ENCODE measurements at places on chromosomes 7 and 10.

DNA sequence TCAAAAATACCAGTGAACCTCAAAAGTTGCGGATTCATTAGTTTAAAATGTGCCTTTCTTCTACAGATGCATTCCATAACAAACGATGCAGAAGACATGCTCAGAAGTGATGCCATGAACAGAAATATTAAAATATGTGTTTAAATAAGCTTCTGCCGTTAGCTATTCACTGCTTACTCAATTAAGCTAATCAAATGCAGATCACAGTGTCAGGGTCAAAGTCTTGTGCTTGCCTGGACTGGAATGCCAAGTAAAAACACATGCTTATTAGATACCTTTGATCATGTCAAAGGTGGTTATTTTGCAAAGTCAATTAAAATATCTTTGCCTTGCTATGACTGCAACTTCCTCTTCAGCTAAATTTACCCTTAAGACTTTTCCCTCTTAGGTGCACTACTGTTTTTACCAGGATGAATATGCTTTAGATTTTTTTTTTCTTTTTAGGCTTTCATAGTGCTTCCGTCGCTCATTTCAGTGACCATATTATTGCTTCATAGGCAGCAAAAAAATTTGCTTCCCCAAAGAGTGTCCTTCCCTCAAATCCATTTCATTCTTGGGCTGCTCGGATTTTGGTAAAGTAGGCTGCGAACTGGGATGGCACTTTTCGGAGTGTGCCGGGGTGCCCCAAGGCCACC, 905 bp downstream of the ASB13 start:
- peak; percentile 63 for DNase-seq

DNA sequence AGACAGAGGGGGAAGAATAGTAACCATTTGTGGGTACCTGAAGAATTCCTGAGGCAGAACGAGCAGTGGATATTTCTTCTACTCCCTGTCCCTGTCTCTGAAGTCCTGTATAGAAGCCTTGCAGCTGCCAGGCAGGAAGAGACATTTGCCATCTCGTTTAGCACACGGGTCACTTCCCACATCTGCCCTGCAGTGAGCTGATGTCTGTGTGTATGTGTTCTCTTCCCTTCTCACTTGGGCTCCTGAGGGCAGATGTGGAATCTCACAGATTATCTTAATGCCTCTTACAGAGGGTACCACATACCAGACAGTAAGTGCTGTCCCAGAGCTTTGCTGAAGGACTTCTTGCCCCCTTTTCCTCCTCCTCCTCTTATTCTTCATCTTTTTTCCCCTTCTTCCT, 14.1 kb upstream of the TRPV6 start:
- DNase-seq, result no peak

DNA sequence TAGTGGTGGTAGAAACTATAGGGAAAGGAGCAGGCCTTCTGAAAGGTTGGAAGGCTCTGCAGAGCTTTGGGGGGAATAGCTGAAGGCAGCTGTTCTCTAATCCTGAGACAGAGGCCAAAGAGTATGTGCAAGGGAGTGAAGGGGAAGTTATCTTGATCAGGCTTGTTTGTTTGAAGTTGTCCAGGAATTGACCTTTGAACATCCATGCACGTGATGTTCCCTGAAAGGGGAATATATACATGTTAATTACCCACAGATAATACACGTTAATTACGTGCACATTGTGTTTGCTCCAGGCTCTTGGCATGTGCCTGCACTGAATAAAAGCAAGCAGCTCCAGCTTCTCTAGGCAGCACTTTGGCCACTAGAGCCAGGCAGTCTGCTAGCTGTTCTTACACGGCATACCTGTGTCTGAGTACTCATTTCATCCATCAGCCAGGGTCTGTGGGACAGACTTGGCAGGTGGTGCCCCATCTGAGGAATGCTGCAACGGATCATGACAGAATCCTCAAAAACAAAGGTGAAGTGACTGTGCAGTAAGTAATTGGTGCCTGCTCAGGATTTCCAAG, 18.0 kb upstream of the STARD3NL start:
- no peak for DNase-seq

- DNase-seq, result no peak
Observed at GRCh38 chr7:84981055-84981976, 205.5 kb downstream of the SEMA3D start.

GRCh38 chr10:59887972-59888640, 18.2 kb downstream of the CCDC6 start:
- DNase-seq, result no peak

- DNase-seq, result no peak
Observed at GRCh38 chr7:150973571-150974451, 4.3 kb downstream of the KCNH2 start.

DNA sequence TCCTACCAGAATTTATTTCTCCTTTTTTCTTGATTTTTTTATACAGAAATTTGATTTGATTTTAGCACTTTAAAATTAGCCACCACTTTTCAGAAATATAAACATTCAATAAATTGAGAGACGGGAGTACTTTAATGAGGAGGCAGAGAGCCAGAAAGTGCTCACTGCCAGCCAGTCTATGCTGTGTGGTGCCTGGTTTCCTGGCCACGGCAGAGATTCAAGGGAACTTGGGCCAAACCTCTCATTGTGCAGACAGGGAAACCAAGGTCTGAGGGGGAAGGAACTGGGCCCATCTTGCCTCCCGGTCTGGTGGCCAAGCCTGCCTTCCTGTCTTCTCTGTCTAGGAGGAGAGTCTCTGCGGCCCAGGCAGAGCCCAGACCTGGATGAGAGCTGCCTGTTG, 25.9 kb downstream of the ADAMTS14 start:
- no peak for DNase-seq

GRCh38 chr10:45076891-45077290, 76.2 kb downstream of the ZNF22 start:
- DNase-seq, result no peak

DNA sequence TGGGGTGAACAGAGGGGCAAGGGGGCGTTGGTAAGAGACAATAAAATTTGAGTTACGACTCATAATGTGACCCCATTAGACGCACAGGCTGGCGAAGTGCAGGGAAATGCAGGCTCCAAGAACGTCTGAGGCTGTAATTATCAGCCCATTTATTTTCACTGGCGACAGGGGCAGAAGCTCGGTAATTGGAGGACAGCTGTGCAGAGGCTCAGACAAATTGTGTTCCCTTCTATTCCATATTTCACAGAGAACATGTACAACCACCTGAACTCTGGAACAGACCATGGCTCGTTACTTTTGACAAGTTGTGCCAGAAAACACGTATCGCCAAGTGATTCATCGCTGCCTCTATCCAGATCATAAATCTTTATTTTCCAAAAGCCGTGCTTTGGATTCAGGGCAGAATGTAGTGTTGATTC, 137.3 kb upstream of the FRMD4A start:
- peak; percentile 52 for DNase-seq

DNA sequence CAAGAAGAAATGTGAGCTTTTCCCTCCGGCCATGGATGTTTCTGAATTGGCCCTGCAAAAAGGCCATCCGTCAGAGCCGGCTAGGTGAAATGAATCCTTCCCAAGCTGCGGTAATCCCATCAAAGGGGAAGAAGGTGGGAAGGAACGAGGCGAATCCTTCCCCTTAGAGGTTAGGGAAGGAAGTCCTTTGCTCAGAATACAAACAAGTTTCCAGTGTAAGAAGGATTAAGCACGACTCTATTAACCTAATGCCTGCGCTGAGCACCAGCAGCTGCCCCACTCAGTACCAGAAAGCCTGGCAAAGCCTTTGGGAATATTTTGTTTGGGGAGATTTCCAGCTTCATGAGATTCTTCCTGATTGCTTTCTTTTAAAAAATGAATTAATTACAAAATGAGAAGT, 42.8 kb downstream of the CLRN3 start:
- no peak for DNase-seq

DNA sequence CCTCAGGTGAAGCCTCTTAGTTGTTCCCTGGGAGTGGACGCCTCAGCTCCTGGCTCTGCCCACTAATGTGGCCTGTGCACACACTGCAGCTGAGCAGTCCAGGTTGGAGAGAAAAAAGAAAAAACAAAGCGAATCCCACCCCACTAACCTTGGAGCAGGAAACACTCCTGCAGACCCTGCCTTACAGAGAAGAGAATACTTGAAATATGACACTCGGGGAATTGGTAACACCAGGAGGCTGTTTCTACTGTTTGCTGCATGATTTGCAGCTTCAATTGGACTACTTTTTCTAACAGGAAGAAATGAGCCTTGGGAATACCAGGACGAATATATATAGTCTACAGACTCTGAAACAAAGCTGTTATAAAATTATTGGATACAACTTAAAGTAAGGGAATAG, 22.2 kb downstream of the CDHR3 start:
- peak; percentile 4 for DNase-seq

GRCh38 chr7:42232275-42232674, 4.7 kb downstream of the GLI3 start:
- peak; percentile 72 for DNase-seq

DNA sequence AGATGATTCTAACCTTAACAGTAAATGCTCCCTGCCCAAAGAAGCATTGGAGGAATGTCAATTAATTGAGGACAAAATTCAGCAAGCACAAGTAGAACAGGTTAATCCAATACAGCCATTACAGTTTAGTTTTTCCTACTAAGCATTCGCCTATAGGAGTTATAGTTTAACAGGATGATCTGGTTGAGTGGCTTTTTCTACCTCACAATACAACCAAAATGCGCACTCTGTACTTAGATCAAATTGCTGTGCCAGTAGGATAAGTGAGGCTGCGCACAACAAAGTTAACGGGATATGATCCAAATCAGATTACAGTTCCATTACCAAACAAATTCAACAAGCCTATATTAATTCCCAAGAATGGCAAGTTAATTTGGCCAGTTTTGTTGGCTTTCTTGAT, 117.1 kb upstream of the TRIM24 start:
- DNase-seq, result no peak

- DNase-seq, result no peak
Observed at GRCh38 chr10:77640167-77640566, 2.6 kb upstream of the KCNMA1 start.

GRCh38 chr10:11823122-11823988, at the start of gene PROSER2:
PROSER2 (plus strand) TSS chr10:11823356; CDS start chr10:11852078, 28,722 bp downstream.
- DNase-seq, result peak; percentile 32

- DNase-seq, result no peak
Observed at GRCh38 chr7:155237297-155237696, 60.4 kb upstream of the INSIG1 start.

GRCh38 chr10:100934084-100934659, 21.4 kb downstream of the SLF2 start:
- DNase-seq, result no peak

- DNase-seq, result no peak
Observed at GRCh38 chr7:108136191-108136688, 6.1 kb upstream of the LAMB4 start.

DNA sequence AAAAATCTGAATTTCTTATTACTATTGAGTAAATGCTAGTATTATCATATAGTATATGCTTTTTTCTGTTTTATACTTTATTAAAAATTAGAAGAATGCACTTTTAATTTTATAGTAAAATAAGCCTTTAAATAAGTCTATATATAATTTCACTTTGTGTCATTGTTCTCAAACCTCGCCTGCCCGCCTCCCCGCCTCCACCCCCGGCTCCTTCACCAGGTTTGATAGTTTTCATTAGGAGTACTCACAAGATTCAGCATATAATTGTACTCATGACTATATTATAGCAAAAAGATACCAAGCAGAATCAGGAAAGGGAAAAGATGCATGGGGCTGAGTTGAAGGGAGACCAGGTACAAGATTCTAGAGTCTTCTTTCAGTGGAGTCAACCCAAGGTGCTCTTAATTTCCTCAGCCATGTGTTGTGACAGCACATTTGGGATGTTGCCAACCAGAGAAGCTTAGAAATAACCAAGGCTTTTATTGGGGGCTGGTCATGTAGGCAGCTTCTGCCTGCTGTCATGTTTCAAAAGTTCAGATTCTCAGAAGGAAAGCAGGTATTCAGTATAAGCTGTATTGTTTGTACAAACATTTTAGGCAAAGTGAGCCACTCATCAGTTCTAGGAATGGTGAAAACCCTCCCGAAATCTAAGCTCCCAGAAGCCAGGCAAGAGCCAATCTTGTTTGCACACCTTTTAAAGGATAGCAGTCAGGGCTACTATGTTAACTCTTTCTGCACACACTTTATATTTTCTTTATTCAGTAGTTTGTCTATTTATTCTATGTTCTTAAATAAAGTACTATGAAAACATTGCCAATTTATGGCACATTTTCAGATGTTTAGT, 12.3 kb downstream of the NHLRC2 start:
- no peak for DNase-seq

GRCh38 chr7:127392182-127392565, 334 bp downstream of the ZNF800 start:
- DNase-seq, result peak; percentile 49

GRCh38 chr7:108456845-108457540, 757 bp upstream of the NRCAM start:
- DNase-seq, result no peak

GRCh38 chr7:137992550-137993394, 9.1 kb downstream of the CREB3L2 start:
- peak; percentile 98 for DNase-seq

Data from fibroblast of upper back skin (primary cell).